ENCODE measurements at places on chromosomes 5 and 9.

- no peak for DNase-seq
Measured at GRCh38 chr5:131068893-131069643, 96.0 kb downstream of the HINT1 start.

- no peak for DNase-seq
Measured at GRCh38 chr5:2579126-2579525, 172.4 kb downstream of the IRX2 start.

DNA sequence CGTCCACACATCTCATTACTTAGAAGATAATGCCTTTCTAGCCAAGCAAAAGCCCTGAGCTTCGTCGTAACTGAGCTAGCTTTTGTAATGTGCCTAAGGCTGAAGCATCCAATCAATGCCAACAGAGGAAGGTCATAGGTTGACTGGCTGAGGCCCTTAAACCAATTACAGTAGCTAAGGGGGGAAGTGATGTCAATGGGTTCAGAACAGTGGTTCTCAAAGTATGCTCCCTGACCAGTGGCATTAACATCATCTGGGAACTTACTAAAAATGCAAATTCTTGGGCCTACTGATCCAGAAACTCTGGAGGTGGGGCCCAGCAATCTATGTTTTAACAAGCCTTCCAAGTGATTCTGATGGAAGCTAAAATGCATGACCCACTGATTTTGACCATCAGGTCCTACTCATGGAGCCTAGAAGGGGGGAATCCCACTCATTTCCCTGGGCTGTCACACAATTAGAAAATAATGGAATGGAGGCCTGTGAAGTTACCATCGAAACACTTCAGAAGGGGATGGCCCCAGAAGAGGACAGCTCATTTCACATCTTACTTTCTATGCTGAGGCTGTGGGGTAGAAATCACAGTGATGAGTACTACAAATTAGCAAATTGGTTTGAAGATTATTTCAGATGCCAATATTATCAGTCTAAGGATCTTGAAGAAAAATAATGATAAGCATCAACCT is 4.8 kb upstream of the VLDLR start:
- DNase-seq: no peak

DNA sequence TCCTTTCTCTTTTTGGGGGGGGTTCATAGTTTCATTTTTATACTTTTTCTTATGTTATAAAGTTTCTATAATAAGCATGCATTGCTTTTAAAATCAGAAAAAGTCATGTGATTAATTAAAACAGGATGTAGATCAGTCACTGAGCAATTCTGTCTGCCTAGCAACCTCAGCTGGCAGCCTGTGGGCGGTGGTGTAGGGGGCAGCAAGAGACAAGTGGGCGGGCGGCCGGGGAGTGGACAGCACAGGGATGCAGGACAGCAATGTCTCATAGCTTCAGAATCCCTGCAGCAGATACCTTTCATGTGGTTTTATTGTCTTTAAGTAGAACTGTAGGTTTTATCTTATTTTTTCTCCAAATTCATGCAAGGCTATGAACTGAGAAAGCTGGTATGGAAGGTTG is 101.9 kb upstream of the S1PR3 start:
- no peak for DNase-seq

DNA sequence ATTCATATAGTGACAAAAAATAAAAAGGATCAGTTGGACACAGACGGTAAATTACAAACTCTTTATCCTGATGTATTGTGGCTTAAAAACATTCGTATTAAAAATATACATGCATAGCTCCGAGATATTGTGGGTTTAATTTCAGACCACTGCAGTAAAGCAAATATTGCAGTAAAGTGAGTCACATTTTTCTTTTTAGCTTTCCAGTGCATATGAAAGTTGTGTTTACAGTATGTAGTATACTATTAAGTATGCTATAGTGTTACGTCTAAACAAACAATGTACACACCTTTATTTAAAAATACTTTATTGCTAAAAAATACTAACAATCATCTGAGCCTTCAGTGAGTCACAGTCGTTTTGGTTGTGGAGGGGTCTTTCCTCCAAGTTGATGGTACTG is 551.8 kb downstream of the CETN3 start:
- no peak for DNase-seq

GRCh38 chr9:21982861-21983560 is 11.2 kb downstream of the CDKN2A start:
- DNase-seq: no peak

DNA sequence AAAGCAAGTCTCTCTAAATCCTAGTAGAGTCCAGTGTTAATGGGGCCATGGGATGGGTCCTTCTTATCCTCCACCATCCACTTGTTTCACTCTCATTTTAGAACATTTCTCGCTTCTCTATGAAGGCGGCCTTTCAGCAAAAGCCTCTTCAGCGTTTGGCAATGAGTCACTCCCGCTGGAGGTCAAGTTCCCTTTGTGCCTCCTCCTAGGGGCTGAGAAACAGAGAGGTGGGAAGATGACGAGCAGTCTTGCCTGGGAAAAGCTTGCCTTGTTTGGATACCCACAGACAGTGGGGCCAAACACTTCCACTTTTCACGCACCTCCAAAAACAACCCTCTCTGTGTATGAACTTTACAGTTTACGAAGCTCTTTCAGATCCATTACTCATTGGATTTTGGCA is 168.8 kb downstream of the GABBR2 start:
- DNase-seq: no peak

GRCh38 chr9:88684845-88685244 is 149.9 kb downstream of the NXNL2 start:
- DNase-seq: no peak

GRCh38 chr5:135332519-135333150 is 66.4 kb downstream of the MACROH2A1 start:
- DNase-seq: no peak

GRCh38 chr5:923281-923873 is 30.7 kb downstream of the TRIP13 start:
- DNase-seq: peak; percentile 91

DNA sequence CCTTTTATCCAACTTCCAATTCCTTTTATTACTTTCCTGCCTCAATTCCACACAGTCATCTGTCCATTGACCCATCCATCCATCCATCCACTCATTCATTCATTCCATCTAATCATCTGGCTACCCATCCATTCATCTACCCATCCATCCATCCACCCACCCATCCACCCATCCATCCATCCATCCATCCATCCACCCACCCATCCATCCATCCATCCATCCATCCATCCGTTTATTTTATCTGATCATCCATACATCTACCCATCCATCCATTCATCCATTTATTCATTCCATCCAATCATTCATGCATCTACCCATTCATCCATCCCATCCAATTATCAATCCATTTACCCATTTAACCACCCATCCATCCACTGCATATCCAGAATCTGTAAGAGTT is 11.6 kb downstream of the PAEP start:
- no peak for DNase-seq

DNA sequence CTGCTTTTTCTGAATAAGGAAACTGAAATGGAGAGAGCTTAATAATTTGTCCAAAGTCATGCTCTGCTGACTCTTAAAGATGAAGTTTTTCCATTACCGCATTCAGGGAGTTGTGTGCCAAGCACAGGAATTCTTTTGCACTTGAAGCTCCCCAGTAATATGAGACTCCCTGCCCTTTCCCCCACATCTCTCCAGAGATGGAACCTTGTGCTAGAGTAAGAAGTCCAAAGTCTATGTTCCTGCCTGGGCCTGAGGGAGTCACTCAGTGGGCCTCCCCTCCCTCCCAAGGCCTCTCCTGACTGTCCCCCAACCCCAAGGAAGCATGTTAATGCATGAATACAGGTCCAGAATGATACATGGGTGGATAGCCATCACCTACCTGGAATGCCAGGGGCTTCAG is 173.3 kb upstream of the SEMA6A start:
- DNase-seq: no peak

DNA sequence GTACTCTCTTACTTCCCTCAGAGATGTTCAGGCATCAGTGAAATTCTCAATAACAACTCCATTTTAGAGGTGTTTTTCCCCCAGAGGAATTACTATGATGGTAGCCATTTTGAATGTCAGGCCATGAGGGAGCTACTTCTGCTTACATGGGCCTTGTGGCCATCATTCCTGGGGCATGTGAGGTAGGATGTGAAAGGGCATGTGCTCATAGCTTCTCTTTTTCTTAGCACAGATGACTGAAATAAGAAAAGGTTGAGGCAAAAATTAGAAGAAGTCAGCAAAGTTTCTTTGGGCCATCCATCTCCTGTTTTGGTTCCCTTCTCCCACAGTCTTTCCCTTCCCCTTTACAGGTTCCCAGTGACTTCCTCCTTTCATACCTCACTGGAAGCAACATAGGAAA is 68.8 kb downstream of the FEM1C start:
- no peak for DNase-seq

- no peak for DNase-seq
Measured at GRCh38 chr5:18152671-18153070, 518.4 kb downstream of the TAF11L14 start.

DNA sequence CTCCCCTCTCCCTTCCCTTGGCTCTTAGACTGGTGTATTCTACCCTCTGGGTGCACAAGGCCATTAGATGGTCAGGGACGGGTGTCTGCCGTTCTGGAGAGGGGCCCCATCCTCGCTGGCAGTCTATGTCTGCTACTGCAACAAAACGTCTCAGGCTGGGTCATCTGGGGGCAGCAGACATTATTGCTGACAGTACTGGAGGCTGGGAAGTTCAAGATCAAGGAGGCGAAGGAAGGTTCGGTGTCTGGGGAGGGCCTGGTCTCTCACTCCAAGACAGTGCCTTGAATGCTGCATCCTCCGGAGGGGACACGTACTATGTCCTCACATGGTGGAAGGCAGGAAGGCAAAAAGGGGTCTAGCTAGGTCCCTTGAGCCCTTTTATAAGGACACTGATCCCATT is 93.4 kb upstream of the COL5A1 start:
- no peak for DNase-seq

GRCh38 chr9:135156525-135157510 is 69.3 kb downstream of the OLFM1 start:
- DNase-seq: no peak

GRCh38 chr5:151758141-151758429 is 346 bp downstream of the ATOX1 start:
- DNase-seq: no peak

- DNase-seq: peak; percentile 35
Measured at GRCh38 chr9:123322273-123323195, 33.5 kb upstream of the CRB2 start.

- DNase-seq: no peak
Measured at GRCh38 chr5:141135030-141135717, at the start of gene PCDHB5. Gene PCDHB5 (plus strand): TSS chr5:141135206. CDS start chr5:141135435, 229 bp downstream.

DNA sequence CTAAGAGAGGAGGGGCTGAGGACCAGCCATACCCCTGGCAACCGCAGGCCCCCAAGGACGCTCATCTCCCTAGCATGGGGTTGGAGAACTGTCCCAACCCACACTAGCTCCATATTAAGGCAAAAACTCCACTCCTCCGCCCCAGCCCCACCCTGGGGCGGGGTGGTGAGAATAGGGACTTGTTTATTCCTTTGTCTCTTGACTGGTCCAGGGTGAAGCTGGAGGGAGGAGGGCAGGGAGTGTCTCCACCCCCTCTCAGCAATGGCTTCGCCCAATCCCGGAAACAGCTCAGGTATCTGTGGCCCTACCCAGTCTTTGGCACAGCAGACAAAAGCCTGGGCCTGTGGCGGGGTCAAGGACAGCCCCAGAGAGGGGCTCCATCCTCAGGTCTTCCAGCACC is 16.9 kb downstream of the PRRX2 start:
- no peak for DNase-seq

DNA sequence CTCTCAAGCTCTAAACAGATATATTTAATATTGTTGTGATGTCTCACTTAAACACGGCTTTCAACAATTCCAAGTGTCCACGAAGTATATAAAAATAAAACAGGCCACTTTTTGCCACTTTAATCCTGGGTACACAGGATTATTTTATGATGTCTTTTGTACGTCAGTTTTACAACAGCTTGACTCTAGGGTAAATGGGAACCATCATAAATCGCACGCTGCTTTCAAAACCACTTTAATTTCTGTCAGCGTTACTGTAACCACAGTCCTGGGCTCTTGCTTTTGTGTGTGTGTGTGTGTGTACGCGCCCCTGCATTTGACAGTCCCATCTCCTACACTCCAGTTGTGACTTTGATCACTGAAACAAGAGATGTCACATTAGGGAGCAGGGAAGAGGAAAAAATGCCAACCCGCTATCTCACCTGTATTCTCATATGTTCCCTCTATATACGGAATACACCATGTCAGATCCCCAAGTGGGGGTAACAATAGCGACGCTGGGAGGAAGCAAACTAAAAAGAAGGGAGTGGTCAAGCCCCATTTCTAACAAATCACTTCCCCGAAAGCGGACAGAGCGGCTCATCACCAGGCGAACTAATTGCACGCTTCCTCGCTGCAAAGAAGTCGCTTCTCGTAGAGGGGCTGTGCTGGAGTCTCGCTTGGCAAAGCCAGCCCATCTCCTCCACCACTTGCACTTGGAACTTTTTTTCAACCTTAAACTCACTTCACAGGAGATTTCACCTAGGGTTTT is 1.2 kb downstream of the BNC2 start:
- no peak for DNase-seq

GRCh38 chr5:142412581-142412980 is 87.8 kb upstream of the SPRY4 start:
- no peak for DNase-seq

DNA sequence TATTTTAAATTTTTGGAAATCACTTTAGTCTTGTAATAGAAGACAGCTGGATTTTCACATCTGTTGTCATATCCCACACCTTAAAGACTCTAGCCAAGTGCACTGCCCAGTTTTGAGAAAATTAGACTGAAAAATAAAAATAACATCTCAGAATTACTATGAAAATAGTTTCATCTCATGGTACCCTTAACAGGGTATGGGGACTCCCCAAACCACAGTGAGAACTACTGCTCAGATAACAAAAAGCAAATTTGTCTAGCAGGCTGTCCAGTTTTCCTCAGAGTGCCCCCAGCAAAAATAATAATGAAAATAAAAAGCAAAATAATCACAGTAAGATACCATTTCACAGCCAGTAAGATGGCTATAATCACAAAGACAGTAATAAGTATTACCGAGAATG is 6.5 kb downstream of the UBQLN1 start:
- DNase-seq: no peak

- DNase-seq: no peak
Measured at GRCh38 chr5:169650701-169651331, 13.7 kb downstream of the DOCK2 start.

DNA sequence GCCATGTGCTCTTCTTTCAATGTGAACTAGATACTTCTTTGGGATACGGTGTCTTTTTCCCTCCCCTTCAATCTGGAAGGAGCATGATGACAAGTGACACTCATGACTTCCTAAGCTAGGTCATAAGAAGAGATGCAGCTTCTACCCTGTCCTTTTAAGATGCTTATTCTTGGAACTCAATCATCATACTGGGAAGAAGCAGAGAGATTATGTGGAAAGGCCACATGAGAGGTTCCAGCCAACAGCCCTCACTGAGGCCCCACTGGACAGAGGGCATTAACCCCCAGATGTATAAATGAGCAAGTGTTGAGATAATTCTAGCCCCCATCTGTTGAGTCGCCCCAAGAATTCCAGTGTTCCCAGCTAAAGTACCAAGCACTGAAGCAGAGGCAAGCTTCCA is 29.3 kb upstream of the HTR4 start:
- no peak for DNase-seq

Data from Right ventricle myocardium inferior (tissue), 1 donor.